ENCODE measurements at places on chromosomes 1 and 21.

GRCh38 chr21:45318556-45319404, 31.1 kb upstream of the POFUT2 start:
- DNase-seq, result no peak

DNA sequence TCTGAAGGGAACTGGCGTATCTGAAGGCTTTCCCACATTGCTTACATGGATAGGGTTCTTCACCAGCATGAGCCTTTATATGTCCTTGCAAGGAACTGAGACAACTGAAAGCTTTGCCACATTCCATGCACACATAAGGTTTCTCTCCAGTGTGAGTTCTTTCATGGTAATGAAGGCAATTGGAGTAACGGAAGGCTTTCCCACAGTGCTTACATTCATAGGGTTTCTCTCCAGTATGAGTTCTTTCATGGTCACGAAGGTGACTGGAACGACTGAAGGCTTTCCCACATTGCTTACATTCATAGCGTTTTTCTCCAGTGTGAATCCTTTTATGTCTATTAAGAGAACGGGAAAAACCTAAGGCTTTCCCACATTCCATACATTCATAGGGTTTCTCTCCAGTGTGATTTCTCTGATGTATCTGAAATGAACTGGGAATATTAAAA, 15.0 kb downstream of the ZNF124 start:
- no peak for DNase-seq

GRCh38 chr1:98288494-98288893, 367.7 kb upstream of the DPYD start:
- DNase-seq, result no peak

DNA sequence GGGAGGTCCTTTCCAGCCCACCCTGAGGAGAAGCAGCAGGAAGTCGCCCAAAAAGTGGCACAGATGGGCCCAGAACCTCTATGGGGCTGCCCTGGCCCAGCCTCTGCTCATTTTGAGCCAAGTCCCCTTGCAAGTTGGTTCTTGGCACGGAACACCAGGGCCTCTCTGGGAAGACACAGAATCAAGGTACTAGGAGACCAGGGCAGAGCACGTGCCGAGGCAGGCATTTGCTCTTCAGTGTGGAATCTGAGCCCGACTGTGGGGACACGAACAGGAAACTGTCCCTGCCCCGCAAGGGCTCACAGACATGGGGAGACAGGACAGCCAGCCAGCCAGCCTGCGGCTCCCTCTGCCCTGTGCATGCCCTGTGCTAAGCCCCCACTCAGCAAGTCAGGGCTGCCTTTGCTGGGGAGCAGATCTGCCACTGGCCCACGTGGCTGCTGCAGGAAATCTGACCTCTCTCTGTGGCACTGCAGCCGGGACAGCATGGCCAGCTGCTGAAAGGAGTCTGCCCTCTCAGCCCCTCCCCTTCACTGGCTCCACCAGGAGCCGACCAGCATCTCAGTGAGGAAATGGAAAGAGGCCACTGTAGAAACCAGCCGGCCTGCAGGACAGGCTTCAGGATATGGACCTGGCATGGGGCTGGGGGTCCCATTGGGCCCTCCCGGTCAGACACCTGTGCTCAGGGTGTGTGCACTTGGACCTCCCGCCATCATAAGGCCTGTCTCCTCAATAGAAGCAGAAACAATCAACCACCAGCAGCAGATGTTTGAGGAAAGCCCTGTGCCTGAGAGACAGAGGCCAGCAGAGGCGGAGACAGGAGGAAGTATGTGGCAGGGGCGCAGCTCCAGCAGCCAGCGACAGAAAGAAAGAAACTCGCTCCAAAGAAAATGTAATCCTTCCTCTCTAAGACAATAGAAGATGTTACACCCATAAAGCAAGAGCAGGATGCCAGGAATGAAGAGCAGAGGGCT, 3.7 kb downstream of the ARHGEF16 start:
- no peak for DNase-seq

- no peak for DNase-seq
Measured at GRCh38 chr1:12183095-12183794, 16.5 kb downstream of the TNFRSF1B start.

GRCh38 chr1:201582705-201583442, 43.9 kb downstream of the NAV1 start:
- no peak for DNase-seq

Measured in HT1080 (cell line).